T-cell (primary cell): ENCODE measurements at places on chromosomes 2 and 18. TPM values are rescaled to one million over a fixed set of nuclear protein-coding genes. Genes with fewer than 3 reads are reported as not detected.

GRCh38 chr2:172829229-172829628 is 93.6 kb downstream of the RAPGEF4 start:
- DNase-seq = no peak

Gene ACADL
- total RNA-seq = not detected

- DNase-seq = no peak
Measured at GRCh38 chr2:134835471-134835870, 2.9 kb upstream of the ACMSD start.

- DNase-seq = no peak
Measured at GRCh38 chr2:113716291-113716690, 40.2 kb downstream of the SLC35F5 start.

GRCh38 chr2:190432567-190433231 is 24.5 kb downstream of the MFSD6 start:
- DNase-seq = no peak

Gene NEURL3
- not detected for total RNA-seq

DNA sequence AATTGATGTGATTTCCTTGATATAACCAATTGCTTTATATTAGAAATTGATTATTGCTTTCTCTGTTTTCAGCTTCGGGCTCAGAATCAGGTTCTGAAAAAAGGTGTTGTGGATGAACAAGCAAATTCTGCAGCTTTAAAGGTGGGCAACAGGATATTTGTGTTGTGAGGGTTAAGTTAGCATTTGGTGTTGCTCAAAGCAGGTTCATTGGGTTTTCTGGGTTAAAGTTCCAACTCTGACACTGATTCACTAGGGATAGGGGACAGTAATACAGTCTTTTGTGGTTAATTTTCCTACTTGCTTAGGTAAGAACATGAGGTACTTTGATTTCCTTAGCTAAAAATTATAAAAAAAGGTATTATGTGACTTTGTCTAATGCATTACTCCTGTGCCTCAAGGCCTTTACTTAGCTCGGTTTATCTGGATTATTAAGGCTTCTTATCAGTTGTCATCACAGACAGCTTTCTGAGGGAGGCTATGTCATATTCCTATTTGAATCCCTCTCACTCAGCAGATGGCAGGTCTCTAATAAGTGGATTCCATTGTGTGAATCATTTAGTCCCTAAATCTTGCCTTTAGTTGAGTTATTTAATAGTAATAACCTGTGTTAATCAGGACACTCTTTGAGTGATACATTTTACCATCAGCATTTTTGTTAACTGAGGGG is 78.9 kb upstream of the STON1 start:
- DNase-seq = no peak

DNA sequence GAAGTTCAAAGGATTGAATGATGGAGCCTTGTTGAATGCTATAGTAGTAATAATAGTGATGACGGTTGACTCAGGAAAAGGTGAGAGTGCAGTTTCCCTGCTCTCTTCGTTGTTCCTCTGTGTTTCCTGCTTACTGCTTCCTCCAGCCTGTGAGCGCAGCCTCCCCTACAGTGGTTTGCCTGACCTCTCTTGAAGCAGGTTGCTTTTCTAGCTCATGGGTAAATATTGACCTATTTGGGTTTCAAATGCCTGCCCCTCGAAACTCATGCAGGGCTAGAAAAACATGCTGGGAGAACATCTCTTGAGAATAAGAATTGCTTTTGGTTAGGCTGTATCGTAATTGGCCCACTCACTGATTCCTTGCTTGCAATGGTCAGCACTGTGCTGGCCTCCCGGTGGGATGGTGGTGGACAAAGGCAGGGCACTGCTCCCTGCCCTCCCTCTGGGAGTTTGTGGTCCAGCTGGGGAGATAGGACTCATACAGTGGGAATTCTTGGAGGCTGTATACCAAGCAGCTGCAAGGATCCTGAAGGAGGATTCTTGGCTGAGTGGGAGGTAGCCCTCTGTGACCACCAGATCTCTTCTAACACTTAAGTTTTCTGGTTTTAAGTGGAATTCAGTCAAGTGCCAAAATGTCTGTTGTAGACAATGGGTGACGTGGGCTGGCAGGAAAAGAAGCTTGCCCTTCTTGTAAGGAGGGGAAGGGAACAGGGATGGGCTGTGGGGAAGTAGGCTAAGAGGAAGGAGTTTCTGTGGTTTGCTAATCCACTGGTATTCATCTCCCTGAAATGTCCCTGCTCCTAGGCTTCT is 5.4 kb upstream of the RNF181 start:
- DNase-seq = no peak

GRCh38 chr2:14621114-14621513 is 11.4 kb upstream of the LRATD1 start:
- no peak for DNase-seq

Gene VWC2L
- not detected for total RNA-seq
